Type B pancreatic cell (in vitro differentiated cells): ENCODE measurements at places on chromosomes 16 and 17. TPM values are rescaled to one million over a fixed set of nuclear protein-coding genes. Genes with fewer than 3 reads are reported as not detected.

- H3K27ac ChIP-seq: no peak overlapping the region
- no peaks in the 10 kb centered on the region for H3K27me3 ChIP-seq
- DNase-seq: no peak
- no peaks in the 10 kb centered on the region for H3K36me3 ChIP-seq
- H3K4me1 ChIP-seq: no peaks in the 10 kb centered on the region
These were observed 4.7 kb upstream of the CHD3 start for GRCh38 chr17:7883781-7884386.

DNA sequence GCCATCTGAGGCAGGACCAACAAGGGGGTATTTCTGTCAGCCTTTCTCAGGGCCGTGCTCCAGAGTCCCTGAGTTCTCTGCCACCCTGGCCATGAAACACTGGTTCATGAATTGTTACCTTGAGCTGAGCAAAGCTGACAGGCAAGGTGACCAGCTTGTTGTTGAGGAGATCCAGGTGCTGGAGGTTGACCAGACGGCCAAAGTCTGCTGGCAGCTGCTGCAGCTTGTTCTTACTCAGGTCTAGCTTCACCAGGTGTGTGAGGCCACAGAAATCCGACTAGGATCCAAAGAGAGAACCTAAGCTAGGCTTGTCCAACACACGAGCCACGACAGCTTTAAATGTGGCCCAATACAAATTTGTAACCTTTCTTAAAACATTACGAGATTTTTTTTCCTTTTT lies 4.7 kb downstream of the LRRC59 start:
- no peak for DNase-seq
- no peak overlapping the region for H3K4me3 ChIP-seq
- peaks cover 17% of the 10 kb centered on the region for H3K4me1 ChIP-seq
- peaks cover 31% of the 10 kb centered on the region for H3K36me3 ChIP-seq
- H3K27ac ChIP-seq: no peak overlapping the region

ACSM2B gene
- 2.4 TPM in 1 of 2 replicates, not detected in the other for total RNA-seq

- no peak overlapping the region for H3K4me3 ChIP-seq
- no peak for DNase-seq
- no peaks in the 10 kb centered on the region for H3K4me1 ChIP-seq
- H3K36me3 ChIP-seq: no peaks in the 10 kb centered on the region
These were observed 11.4 kb upstream of the DUS1L start for GRCh38 chr17:82076785-82077591.

DNA sequence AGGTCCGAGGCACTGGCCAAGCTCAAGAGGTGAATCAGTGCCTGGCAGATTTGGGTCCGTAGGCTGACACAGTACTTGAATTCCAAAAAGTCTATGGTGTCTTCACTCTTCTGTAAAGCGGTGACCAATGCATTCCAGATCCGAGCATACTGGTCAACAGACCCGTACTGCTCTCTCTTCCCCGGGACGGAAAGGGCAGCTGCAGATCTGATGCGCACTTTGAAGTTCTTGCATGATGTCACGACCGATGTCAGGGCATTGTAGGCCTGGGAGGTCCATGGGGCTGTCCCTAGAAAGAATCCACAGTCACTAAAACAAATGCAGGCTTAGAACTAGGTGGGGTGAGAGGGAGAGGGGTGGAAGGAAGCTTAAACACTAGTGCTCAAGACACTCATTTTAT lies 34.9 kb downstream of the HEATR6 start:
- no peaks in the 10 kb centered on the region for H3K27me3 ChIP-seq
- H3K4me3 ChIP-seq: no peak overlapping the region
- H3K36me3 ChIP-seq: peaks cover 13% of the 10 kb centered on the region
- DNase-seq: no peak

GRCh38 chr17:28391401-28391800 lies 14.6 kb downstream of the SLC46A1 start:
- no peak for DNase-seq
- H3K4me3 ChIP-seq: no peak overlapping the region
- H3K36me3 ChIP-seq: peaks cover 26% of the 10 kb centered on the region
- H3K4me1 ChIP-seq: no peaks in the 10 kb centered on the region
- H3K27me3 ChIP-seq: no peaks in the 10 kb centered on the region
- H3K27ac ChIP-seq: no peak overlapping the region

PKMYT1 gene
- total RNA-seq: 25.1 and 42.3 TPM in 2 replicates

DNA sequence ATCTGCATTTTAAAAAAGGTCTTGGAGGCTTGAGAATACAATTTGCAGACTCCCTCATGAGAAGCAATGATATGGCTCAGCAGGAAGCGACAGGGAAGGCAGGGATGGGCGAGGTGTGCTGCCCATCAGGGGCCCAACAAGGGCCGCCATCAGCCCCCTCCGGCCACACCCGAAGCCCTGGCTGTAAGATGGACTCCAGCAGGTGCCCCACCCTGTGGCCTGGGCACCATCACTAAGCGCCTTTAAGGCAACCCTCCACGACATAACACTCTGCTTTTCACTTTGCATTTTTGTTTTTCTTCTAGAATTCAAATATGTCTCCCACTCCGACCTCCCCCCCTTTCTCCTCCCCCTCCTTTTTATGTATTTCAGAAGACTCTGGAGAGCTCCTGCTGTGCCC lies 52.2 kb upstream of the RCVRN start:
- H3K36me3 ChIP-seq: no peaks in the 10 kb centered on the region
- H3K4me3 ChIP-seq: no peak overlapping the region
- H3K27me3 ChIP-seq: peaks cover 43% of the 10 kb centered on the region
- H3K27ac ChIP-seq: no peak overlapping the region

KRT31 gene
- total RNA-seq: 0.79 TPM in 1 of 2 replicates, not detected in the other

- DNase-seq: no peak
- H3K4me1 ChIP-seq: peaks cover 27% of the 10 kb centered on the region
- H3K27ac ChIP-seq: no peak overlapping the region
- no peak overlapping the region for H3K4me3 ChIP-seq
These were observed 109.7 kb downstream of the VAT1L start for GRCh38 chr16:77897831-77898605.

CDH3 gene
- total RNA-seq: 35.5 and 53.5 TPM in 2 replicates

- no peak overlapping the region for H3K4me3 ChIP-seq
- peaks cover 48% of the 10 kb centered on the region for H3K4me1 ChIP-seq
- no peak overlapping the region for H3K27ac ChIP-seq
These were observed 11.2 kb upstream of the NGFR start for GRCh38 chr17:49483599-49484509.

DNA sequence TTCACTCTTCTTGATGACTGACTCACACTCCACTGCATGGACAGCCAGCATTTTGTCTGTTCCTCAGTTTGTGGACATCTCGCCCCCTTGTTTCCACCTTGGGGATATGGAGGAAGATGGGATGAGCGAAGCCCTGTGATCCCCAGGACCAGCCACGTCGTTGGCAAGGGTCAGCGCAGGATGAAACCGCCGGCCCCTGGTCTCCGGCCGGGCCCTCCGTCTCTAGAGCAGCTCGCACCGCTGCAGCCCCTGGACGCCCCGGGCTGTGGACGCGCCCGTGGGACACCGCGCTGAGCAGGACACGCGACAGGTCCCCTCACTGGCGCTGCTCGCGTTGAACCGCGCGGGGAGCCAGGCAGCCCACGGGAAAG lies 604 bp upstream of the ZC3H18 start:
- H3K4me1 ChIP-seq: peaks cover 9% of the 10 kb centered on the region
- DNase-seq: no peak
- H3K36me3 ChIP-seq: no peaks in the 10 kb centered on the region
- H3K27ac ChIP-seq: peak overlapping the region; percentile 63

- peaks cover 45% of the 10 kb centered on the region for H3K4me1 ChIP-seq
- H3K27me3 ChIP-seq: no peaks in the 10 kb centered on the region
- H3K36me3 ChIP-seq: no peaks in the 10 kb centered on the region
- no peak for DNase-seq
These were observed 23.7 kb downstream of the ITPRIPL2 start for GRCh38 chr16:19137201-19138128.

- no peak for DNase-seq
- peaks cover 8% of the 10 kb centered on the region for H3K4me1 ChIP-seq
- H3K36me3 ChIP-seq: no peaks in the 10 kb centered on the region
- H3K4me3 ChIP-seq: peak overlapping the region; percentile 68
- peaks cover 15% of the 10 kb centered on the region for H3K27me3 ChIP-seq
These were observed 112.1 kb downstream of the UTP18 start for GRCh38 chr17:51372345-51373004.

- H3K27me3 ChIP-seq: peaks cover 4% of the 10 kb centered on the region
- peaks cover 14% of the 10 kb centered on the region for H3K4me1 ChIP-seq
- DNase-seq: no peak
- H3K36me3 ChIP-seq: no peaks in the 10 kb centered on the region
- H3K27ac ChIP-seq: no peak overlapping the region
These were observed 24.9 kb upstream of the DBNDD1 start for GRCh38 chr16:90044111-90044551.

NLRP1 gene
- 19.7 and 111 TPM in 2 replicates for total RNA-seq

- peaks cover 4% of the 10 kb centered on the region for H3K27me3 ChIP-seq
- no peak overlapping the region for H3K4me3 ChIP-seq
- peaks cover 25% of the 10 kb centered on the region for H3K4me1 ChIP-seq
These were observed 79.7 kb upstream of the NOL11 start for GRCh38 chr17:67637901-67638641.

GRCh38 chr17:66290101-66290722 lies 12.2 kb upstream of the PRKCA start:
- H3K4me3 ChIP-seq: no peak overlapping the region
- peaks cover 6% of the 10 kb centered on the region for H3K27me3 ChIP-seq
- no peak overlapping the region for H3K27ac ChIP-seq
- no peak for DNase-seq
- H3K4me1 ChIP-seq: no peaks in the 10 kb centered on the region

ATF7IP2 gene
- 15.5 and 27.5 TPM in 2 replicates for total RNA-seq

DNA sequence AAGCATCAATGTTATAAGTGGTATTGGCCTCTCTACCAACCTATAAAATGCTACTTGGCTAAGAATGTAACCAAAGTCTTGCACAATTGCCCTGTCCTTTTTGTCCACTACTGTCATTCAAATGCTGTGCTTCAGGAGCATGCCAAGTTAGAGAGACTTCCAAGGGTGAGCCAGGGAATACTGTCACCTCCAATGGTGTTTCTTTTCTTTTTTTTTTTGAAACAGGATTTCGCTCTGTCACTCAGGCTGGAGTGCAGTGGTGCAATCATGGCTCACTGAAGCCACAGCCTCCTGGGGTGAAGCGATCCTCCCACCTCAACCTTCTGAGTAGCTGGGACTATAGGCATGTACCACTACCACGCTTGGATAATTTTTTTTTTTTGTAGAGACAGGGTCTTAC lies 43.7 kb upstream of the ERN1 start:
- H3K4me3 ChIP-seq: no peak overlapping the region
- H3K4me1 ChIP-seq: peaks cover 8% of the 10 kb centered on the region
- no peak overlapping the region for H3K27ac ChIP-seq
- H3K27me3 ChIP-seq: no peaks in the 10 kb centered on the region
- peaks cover 26% of the 10 kb centered on the region for H3K36me3 ChIP-seq

SYCE1L gene
- 12.4 and 20.0 TPM in 2 replicates for total RNA-seq

- no peak overlapping the region for H3K4me3 ChIP-seq
- H3K27me3 ChIP-seq: no peaks in the 10 kb centered on the region
- H3K36me3 ChIP-seq: no peaks in the 10 kb centered on the region
- peaks cover 17% of the 10 kb centered on the region for H3K4me1 ChIP-seq
These were observed 240.7 kb downstream of the MAP2K6 start for GRCh38 chr17:69654981-69655855.

ITGB4 gene
- total RNA-seq: 26.4 and 57.8 TPM in 2 replicates

DNA sequence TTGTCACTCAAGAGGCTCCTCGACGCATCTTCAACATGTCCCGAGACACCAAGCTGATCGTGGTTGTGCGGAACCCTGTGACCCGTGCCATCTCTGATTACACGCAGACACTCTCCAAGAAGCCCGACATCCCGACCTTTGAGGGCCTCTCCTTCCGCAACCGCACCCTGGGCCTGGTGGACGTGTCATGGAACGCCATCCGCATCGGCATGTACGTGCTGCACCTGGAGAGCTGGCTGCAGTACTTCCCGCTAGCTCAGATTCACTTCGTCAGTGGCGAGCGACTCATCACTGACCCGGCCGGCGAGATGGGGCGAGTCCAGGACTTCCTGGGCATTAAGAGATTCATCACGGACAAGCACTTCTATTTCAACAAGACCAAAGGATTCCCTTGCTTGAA lies 101.0 kb downstream of the HS3ST2 start:
- no peak for DNase-seq
- no peak overlapping the region for H3K27ac ChIP-seq
- no peaks in the 10 kb centered on the region for H3K4me1 ChIP-seq
- peaks cover 23% of the 10 kb centered on the region for H3K27me3 ChIP-seq

SEPTIN12 gene
- total RNA-seq: not detected in 2 replicates

DNA sequence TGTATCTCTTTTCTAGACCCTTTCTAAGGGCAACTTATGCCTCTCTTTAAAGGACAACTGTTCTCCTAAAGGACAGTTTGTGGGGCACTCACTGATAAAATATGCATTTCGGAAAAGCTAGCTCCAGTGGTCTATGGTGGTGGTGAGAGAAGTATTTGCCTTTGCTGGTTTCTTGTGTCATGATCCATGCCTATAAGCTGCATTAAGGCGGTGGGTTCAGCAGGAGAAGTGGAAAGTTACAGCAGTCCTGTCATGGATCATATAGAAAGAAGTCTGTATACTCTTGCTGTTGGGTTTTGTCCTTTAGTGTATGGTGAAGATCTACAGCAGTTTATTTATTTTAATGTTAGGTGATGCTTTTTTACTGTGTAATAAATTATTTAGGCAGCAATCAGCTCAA lies 563.9 kb upstream of the PSMD7 start:
- peaks cover 5% of the 10 kb centered on the region for H3K4me1 ChIP-seq
- no peak overlapping the region for H3K4me3 ChIP-seq
- H3K27ac ChIP-seq: no peak overlapping the region
- DNase-seq: no peak
- peaks cover 4% of the 10 kb centered on the region for H3K27me3 ChIP-seq

DNA sequence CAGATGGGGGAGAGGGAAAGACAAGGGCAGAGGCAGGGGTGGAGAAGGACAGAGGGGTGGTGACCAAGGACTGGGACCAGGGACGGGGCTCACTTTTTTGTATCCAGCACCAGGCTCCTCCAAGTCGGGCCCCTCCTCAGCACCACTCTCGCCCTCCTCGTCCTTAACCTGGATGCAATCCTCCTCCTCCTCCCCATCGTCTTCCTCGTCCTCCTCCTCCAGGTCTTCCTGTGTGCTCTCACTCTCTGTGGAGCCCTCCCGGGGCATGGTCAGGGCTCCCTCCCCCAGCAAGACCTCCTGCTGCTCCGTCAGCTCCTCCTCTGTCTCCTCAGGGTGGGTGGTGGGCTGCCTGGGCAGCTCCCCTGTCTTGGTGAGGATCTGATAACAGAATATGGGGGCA lies 16.8 kb downstream of the G6PC3 start:
- DNase-seq: no peak
- H3K4me1 ChIP-seq: peaks cover 20% of the 10 kb centered on the region
- peak overlapping the region; percentile 87 for H3K27ac ChIP-seq
- H3K36me3 ChIP-seq: peaks cover 5% of the 10 kb centered on the region
- no peaks in the 10 kb centered on the region for H3K27me3 ChIP-seq

TVP23A gene
- total RNA-seq: 0.62 and 2.5 TPM in 2 replicates

GPRC5C gene
- total RNA-seq: 52.0 and 64.3 TPM in 2 replicates
